ENCODE measurements at places on chromosomes 1 and 21.

GRCh38 chr1:113935970-113936369, 6.8 kb downstream of the HIPK1 start:
- DNase-seq, result no peak

DNA sequence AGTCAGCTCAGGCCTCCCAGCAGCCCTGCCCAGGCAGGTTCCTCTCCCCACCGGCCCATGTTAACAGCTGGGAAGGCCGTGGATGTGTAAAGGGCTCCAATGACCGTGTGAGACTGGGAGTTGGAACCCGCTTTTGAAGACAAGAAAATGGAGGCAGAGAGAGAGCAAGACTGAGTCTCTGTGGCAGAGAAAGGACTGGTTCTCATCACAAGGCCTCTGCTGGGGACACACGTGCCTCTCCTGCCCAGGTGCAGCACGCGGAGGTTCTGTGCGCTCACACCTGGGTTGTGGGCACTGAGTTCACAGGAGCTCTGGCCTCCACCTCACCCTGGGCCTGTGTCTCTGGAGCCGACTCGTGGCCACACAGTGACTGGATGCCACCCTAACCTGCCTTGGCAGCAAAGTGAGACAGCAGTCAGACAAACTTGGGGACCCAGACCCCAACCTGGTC, 27.0 kb downstream of the RUNX3 start:
- DNase-seq, result no peak

- DNase-seq, result no peak
Measured at GRCh38 chr1:229641306-229641705, 15.3 kb downstream of the URB2 start.

DNA sequence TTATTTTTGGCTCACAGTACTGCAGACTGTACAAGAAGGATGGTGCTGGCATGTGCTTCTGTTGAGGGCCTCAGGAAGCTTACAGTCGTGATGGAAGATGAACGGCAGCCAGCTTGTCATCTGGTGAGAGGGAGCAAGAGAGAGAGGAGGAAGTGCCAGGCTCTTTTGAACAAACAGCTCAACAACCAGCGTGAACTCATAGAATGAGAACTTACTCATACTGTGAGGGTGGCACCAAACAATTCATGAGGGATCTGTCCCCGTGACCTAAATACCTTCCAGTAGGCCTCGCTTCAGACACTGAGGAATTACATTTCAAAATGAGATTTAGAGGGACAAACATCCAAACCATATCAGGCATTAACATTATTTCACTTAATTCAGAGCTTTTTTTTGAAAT, 84.7 kb downstream of the PKN2 start:
- DNase-seq, result no peak

- no peak for DNase-seq
Measured at GRCh38 chr21:41887667-41888066, 8.5 kb upstream of the PRDM15 start.

- DNase-seq, result no peak
Measured at GRCh38 chr1:198701250-198701649, 62.4 kb downstream of the PTPRC start.

- no peak for DNase-seq
Measured at GRCh38 chr1:38923607-38924006, 18.0 kb downstream of the RHBDL2 start.

- DNase-seq, result no peak
Measured at GRCh38 chr1:67668660-67669059, 16.3 kb upstream of the GADD45A start.

DNA sequence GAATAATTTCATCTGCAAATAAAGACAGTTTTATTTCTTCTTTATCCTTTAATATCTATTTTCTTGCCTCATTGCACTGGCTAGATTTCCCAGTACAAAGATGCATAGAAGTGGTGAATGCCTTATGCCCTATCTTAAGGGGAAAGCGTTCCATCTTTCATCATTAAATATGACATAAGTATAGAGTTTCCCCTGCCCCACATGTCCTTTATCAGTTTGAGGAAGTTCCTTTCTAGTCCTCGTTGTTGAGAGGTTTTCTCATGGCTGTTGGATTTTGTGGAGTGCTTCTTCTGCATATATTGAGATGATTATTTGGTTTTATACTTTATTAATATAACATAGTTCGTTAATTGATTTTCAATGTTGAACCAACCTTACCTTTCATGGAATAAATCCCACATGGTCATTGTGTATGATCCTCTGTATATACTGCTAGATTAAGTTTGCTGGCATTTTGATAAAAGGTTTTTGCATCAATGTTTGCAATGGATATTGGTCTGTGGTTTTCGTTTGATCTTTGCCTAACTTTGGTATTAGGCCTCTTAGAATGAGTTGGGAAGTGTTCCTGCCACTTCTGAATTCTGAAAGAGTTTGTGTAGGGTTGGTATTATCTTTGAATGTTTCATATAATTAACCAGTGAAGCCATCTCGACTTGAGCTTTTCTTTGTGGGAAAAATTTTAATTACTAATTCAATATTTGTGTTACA, 15.6 kb downstream of the PRKACB start:
- DNase-seq, result no peak

GRCh38 chr1:167453123-167453522, 65.2 kb downstream of the CD247 start:
- no peak for DNase-seq

DNA sequence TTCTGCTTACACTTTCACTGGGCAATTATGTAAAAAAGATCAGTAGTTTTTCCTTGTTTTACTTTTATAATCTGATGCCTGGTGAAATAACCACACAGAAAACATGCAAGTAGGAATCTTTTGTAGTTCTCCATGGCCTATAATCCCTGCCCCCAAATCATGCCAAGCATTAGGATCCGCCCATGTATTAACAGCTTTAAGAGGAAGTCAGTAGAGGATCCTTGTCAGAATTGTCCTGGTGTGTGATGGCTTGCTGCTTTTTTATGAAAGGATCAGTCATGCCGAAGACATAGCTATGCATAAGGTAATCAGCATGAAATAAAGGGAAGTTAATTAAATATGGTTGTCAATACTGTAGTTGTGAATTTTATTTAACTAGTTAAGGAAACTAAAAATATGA, 20.0 kb downstream of the ADGRL2 start:
- DNase-seq, result no peak

GRCh38 chr1:2194898-2195673, 514 bp upstream of the FAAP20 start:
- peak; percentile 71 for DNase-seq

- DNase-seq, result no peak
Measured at GRCh38 chr21:16342932-16343331, 613.1 kb downstream of the USP25 start.

GRCh38 chr21:18468790-18469189, 65.2 kb upstream of the TMPRSS15 start:
- no peak for DNase-seq

DNA sequence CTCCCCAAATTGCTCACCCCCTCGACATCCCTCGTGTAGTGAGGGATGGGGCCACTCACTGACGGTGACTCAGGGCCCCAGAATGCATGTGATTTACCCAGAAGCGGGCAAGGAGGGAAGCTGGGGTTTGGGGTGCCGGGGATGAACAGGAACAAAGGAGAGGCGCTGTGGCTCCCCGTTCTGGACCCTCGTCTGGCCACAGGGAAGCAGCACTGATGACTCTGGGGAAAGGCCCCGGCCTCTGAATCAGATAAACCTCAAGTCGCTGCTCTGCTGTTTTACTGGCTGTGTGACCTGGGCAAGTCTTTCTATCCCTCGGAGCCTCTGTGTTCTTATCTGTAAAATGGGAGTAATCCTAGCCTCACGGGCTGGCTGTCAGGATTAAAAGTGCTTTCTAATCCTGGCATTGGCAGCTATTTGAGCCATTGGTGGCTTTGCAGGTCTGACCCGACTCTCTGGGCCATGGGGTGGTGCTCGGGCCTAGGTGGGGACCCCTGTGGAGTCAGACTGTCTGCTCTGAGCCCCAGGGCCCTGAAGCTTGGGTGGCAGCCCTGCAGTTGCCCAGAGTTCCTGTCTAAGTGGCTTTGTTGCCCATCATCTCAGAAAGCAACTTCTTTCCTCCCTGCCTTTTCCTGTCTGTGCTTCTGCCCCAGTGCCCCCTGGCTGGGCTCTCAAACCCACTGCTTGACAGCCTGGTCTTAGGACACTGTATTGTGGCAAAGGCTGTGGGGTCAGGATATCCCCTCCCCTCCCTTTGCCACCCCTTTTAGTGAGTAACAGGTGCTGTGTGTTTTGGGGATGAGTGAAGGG, 5.5 kb downstream of the TNFRSF1B start:
- no peak for DNase-seq

DNA sequence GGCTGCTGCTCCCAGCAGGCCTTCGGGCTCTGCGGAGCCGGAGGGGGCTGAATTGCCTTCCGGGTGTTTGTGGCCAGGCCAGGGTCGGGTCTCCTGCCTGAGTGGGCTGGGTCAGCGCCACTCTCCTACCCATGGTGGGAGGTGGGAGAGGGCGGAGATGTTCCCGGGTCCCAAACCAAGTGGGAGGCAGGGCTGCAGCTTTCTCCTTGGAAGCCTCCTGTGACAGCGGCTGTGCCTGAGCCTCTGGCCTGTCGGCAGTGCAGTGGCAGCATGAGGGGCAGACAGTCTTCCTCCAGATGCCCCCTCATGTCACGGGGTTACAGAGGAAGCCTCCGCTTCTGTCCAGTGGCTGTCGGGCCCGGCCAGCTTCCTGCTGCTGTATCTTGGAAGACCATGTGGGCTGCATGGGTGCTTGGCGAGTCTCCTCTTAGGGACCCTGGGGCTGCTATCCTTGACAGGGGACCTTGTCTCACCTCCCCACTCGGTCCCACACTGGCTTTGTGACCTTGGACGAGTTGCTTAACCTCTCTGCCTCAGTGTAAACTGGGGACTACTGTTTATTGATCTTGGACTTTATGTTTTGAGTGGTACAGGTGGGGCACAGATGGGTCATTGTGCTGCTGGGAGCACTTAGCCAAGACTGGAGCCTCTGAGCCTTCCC, 4.3 kb downstream of the SKI start:
- DNase-seq, result no peak

DNA sequence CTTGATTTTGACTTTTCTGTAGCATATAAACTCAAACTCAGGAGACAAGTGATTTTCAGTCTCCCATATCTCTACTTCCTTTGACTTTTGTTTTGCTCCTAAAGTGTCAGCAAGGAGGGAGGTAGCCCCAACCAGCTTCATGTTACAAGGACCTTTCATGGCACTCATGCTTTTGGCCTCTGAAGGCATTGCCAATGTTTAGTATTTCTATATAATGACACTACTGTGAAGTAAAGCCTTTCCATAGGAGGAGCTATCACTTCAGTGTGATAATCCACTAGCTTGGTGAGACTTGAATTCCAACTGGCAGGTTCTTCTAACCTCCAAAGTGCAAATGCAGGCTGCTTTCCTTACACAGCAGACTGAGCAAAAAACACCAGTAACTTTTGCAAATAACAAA, 14.4 kb downstream of the COLGALT2 start:
- DNase-seq, result no peak

DNA sequence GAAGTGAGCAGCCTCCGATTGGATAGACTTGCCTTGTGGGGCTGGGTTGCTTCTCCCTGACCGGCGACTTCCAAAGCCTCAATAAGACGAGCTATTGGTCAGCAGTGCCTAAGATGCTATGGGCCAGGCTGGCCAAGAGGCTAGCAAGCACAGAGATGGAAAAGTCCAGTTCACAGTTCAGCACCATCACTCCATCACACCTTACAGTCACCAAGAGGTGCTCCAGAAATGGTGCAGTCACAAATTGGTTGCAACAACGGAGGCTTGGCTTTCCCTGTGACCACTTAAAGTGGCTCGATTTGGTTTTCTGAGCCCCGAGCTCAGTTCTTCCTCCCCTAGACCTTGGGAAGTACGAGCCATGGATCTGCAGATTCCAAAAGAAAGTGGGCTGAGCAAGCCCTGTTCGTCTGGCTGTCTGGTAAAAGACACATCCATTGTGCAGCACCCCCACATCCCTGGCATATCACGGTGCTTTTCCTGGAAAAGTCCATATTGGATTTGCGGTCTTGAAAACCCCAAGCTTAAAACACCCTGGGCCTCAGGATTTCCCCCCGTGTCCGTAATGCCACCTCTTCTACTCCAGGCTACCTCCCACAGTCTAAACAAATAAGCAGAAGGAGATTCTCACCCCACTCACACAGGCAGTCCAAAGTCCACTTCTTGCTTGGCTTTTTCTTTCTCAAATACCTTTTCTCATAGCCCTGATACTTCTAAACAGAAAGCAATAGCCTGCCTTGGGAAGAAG, 1.3 kb downstream of the SLAMF1 start:
- no peak for DNase-seq

DNA sequence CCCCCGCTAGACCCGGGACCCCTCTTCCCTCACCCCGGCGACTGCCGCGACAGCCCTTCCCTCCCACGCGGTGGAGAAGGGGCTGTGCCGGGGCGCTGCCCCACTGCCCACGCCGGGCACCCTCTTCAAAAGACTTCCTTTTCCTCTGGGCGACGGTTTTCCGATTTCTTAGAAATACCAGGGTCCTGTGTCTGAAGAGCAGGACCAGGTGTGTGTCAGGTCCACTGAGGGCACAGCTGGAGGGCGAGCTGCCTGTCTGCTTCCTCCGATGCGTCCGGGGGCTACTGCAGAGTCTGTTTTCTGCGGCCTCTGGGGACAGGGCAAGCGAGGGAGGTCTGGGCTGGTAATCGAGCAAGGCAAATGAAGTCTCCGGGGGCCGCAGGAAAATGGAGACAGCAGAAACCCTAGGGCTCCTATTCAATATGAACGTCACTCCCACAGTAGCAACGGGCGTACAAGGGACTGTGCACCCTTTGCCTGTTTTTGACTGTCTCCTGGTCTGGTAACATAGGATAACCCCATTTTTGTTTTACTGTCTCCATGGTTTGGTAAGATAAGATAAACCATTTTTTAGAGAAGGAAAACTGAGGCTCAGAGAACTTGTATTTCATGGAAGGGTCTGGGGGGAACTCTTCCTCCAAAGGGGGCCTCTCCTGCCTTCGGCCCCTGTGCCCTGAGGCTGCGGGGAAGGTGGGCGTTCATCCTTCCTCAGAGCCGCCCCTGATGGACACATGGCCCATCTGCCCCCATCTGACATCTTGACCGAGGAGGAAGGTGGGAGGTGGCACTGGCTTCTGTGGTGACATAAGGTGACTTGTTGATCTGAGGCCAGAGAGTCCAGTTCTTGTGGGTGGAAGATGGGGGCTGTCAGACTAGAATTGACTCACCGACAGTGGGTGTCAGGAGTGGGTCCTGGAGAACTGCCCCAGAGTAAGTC, 970 bp downstream of the TNFRSF1B start:
- DNase-seq, result no peak

DNA sequence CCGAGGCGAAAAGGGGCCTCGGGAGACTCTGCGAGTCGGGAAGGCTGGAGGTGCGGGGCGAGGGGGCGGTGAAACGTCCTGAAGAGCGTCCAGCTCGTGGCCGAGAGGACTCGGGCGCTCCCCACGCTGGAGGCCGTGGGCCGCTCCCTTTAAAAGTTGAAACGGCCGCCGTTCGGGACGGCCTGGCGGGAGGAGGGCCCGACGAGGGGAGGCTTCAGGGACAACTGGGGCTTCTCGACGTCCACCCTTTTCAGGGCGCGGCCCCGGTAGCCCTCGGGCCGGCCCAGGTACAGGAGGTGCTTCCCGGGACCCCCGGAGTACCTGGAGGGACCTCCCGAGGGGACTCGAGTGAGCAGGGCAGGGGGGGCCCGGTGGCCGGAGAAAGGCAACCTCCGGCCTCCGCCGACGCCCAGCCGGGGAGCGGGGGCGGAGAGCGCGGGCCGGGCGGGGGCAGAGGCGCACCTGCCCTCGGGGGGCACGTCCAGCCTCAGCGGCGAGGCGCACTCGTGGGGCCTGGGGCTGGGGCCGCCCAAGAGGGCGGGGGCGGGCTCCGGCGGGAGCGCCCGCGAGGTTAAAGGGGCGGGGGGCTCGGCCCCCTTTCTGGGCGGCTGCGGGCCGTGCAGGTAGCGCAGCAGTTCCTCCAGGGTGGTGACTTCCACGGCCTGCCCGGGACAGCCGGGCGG, 14.0 kb downstream of the SEMA6C start:
- no peak for DNase-seq

Measured in stimulated activated CD4-positive, alpha-beta T cell treated with anti-CD3 and anti-CD28 coated beads, TNF-alpha, amount 100 ng/mL, for 1 hour (primary cell).